NCI-H187 (cell line): ENCODE measurements at places on chromosomes 7 and 10.

GRCh38 chr7:13037216-13037615 is 349.8 kb downstream of the ARL4A start:
- no peak for DNase-seq

DNA sequence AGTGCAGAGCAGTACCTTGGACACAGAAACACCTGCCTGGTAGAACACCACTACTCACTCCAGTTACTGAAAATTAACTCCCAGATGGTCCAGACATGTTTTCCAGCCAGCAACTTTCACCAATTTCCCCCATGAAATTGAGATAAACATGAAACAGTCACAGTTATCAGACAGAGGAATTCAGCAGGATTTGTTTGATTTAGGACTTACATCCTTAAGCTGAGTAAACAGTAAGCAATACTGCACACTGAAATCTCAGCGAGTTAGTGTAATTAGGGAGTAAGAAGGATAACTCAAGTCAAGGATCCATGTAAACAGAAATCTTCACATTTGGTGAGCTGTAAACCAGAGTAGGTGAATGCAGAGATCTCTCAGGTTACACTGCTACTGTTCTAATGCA is 353.5 kb downstream of the ELMO1 start:
- no peak for DNase-seq

GRCh38 chr10:102791754-102792395 is 45.3 kb downstream of the CYP17A1 start:
- no peak for DNase-seq

GRCh38 chr7:23285657-23286646 is 13.2 kb upstream of the MALSU1 start:
- no peak for DNase-seq

DNA sequence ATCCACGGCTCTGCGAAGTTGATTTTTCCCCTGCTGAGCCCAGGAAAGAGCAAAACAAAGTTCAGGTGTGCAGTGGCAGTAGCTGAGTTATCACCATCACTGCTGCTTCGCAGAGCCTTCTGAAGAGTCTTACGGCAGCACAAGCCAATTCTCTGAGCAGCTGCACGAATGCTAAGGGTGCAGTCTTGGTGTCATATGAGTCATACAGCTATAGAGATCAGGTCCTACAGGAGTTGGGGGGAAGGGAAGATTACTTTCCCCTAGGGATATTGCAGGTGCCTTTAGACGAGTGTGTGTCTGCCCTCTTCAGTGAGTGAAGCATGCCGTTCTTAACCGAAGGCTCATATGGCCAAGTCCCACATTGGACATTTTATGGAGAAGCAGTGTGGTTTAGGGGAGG is 227.8 kb downstream of the CELF2 start:
- peak; percentile 64 for DNase-seq

DNA sequence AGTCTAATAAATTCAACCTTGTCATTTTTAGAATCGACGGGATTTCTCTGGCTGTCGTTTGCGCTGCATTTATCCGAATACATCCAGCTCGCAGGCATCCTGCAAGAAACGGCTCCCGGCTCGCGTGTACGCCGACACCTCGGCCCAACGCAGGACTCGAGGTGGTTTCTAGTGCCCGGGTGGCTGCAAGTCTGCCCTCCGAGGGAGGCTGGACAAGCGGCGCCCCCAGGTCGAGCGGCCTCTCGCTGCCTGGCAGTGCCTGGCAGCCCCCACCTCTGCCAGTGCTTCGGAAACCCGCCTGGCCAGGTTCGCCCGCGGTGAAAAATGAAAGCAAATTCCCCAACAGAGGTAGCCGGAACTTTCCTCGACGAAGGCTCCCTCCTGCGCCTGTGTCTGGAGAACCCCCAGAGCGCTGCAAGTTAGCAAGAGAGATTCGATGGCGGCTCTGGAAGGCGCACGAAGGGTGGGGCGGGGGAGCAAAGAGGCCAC is 5.7 kb upstream of the ZNF503 start:
- no peak for DNase-seq

DNA sequence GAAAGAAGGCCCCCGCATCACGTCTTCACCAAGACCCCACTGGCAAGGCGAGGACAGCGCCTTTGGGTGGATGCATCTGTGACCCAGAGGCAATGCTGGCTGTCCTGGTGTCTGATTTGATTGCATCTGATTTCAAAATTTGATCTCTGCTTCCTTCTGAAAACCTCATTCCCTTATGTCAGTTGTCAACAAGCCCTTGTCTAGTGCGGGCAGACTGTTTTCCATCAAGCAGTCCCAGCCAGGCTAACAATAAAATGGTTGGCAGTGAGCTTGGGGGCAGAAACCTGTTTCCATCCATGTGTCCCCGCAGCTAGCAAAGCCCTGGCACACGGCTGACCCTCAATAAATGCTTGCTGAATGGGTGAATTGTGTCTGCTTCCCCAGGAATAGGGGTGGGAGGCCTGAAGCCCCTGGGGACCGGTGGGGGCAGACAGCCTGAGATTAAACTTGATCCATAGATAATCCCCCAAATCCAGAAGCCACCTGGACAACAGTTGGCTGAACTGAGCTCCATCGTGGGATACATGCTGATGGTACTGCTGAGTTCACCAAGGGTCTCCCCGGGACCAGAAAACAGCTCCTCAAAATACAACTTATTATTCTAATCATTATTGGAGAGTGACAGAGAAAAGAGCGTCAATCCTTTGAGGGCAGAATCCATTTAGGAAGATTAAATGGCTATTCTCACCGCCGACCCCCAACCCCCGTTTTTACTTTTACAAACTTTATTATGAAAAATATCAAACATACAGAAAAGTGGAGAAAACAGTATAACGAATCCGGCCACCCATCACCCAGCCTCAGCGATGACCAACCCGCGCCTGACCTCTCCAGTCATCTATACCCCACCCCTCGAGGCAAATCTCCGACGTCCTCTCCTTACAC is 912 bp upstream of the DUSP5 start:
- no peak for DNase-seq

DNA sequence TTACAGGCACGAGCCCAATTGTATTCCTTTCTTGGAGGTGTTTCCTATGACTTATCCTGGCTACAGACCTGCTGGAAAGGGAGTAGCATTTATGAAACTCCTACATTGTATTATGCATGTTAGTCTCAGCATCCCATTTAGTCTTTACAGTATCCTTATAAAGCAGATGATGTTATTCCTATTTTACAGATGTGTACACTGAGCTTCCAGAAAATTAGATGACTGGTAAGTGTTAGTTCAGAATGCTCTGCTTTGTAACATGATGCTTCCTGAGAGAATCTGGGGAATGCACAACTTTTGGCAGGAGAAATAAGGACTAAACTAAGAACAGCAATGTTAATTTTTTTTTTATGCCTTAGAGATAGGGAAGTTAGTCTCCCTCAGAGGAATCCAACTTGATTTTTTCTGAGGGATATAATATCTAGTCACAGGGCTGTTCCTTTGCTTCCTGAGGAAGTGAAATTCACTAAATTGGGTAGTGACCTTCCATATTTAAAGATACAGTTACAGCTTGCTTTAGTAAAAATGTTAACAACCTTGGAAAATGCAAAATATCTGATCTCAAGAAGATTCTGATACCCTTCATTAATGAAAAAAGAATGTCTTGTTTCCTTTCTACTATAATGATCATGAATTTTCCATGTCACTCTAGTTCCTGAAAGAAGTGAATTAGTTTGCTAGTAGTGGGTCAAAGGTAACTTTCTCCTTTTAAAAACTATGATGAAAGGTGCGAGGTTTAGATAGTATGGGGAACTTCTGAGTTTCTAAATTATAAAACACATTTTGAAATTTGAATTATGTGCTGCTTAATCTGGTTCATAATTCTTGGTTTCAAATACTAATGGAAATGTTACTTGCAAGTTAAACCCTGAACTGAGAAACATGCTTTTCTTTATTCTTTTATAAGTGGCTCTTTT is 194.0 kb upstream of the PRPS1L1 start:
- no peak for DNase-seq

DNA sequence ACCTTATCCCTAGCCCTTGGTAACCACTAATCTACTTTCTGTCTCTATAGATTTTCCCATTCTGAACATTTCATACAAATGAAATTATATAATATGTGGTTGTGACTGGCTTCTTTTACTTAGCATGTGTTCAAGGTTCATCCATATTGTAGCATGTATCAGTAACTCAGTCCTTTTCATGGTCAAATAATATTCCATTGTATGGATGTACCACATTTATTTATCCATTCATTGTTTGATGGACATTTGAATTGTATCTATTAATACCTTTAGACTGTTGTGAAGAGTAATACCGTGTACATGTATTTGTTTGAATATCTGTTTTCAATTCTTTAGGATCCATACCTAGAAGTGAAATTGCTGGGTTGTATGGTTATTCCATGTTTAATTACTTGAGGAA is 210.2 kb downstream of the BMPER start:
- DNase-seq: no peak

DNA sequence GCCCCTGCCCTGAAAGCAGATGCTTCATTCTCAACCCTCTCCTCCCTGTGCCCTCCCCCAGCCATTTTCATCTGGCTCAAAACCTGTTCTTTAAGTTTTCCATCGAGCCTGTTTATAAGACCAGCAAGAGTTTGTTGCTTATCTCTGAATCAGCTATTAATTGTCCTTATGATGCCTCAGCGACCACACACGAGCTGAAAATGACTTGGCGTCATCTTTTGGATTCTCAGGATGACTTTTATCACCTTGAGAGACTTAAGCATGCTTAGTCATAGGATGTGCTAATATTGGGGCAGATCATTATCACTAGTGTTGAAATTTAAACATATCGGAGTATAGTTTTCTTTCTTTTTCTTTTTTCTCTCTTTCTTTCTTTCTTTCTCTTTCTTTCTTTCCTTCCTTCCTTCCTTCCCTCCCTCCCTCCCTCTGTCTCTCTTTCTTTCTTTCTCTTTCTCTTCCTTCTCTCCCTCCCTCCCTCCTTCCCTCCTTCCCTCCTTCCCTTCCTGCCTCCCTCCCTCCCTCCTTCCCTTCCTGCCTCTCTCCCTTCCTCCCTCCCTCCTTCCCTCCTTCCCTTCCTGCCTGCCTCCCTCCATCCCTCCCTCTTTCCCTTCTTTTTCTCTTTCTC is 184.5 kb downstream of the PHTF2 start:
- DNase-seq: no peak

GRCh38 chr7:153061910-153062528 is 302.5 kb downstream of the ACTR3B start:
- DNase-seq: no peak

DNA sequence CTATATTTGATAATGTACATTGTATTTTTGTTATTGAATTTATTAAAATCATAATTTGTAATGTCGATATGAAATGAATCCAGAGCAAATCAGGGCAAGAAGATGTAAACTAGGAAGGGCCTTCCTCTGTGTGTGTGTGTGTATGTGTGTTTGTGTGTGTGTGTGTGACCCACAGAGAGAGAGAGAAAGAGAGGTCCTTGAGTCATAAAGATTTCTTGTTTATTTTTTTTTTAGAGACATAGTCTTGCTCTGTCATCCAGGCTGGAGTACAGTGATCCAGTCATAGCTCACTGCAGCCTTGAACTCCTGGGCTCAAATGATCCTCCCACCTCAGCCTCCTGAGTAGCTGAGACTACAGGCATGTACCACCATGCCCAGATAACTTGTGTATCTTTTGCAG is 50.7 kb downstream of the INPP5F start:
- no peak for DNase-seq

DNA sequence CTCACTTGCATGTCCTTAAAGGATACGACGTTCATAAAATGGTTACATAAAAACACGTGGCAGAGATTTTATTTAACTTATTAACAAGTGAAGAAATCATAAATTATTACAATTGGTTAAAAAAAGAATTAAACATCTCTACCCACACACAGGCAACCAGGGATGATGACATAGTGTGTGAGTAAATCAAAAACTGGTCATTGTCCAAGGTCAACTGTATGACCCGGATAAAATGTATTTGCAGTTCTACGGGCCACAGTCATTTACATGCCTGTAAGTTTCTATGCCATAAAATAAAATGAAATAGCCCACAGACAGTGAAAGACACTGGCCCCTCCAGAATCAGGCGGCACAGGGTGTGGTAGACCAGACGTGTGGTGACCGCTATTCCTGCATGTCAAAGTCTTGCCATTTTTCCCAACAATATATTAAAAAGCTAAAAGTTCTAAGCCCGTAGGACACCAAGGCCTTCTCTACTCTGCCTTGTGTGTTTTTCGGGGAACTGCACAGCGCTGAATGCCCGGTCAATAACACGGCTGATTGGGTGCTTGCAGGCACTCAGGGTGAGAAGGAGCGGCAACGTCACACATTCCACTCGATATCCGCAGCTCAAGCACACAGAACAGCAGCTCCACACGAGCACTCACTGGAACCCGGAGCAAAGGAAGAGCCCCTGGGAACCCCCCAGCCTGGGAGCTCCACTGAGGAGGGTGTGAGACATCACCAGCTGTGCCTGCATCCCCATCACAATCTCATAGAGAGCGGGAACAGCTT is 143.3 kb upstream of the PPP2R2D start:
- DNase-seq: no peak

GRCh38 chr10:72645263-72645858 is 19.5 kb upstream of the MICU1 start:
- no peak for DNase-seq

- DNase-seq: no peak
Observed at GRCh38 chr7:38682606-38683005, 51.4 kb upstream of the AMPH start.

DNA sequence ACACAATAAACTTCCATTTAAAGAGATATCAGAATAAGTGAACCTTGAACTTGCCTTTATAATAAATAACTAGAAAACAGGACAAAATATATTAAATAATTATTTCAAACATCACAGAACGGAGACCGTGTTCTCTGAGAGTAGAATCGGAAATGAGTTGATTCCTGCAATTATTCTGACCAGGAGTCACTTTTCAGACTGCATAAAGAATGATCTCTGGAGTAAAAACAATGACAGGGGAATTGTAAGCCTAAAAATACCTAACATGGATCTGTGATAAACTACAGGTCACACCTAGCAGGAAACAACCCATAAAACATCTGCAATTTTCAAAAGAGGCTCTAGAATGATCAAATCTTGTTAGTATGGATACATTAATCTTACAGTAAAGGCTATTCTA is 577.5 kb upstream of the SORCS1 start:
- DNase-seq: no peak

- no peak for DNase-seq
Observed at GRCh38 chr7:75608451-75609122, 116.5 kb downstream of the SPDYE5 start.

DNA sequence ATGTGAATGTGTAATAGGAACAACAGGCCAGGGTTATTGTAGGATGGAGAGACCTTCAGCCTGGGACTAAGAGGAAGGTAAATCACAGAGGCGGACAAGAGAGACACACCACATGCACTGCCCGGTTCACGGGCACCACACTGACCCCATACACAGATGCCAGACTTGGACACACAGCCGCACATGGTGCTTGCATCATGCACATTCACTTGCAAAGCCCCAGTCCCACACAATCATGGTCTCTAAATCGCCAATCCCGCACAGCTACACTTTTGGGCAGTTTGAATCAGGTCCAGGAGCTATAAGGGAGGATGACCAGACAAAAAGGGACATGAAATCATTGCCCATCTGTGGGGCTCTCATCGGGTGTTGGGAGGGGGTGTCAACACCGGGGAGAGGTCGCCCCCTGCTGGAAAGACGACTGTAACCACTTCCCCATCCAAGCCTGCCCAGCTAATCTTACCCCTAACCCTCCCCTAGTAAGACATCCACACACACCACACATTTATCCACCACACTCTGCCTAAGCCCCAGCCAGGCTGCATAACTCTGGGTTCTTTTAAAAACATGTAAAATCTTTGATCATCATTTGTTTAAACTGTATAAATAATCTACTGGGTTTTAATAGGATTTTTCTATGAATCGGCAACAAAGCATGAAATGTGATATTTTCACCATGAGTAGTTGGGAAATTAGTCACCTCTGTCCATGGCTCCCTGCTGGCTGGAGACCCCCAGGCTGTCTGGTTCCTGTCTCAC is 40.5 kb upstream of the SLF2 start:
- DNase-seq: peak; percentile 9

GRCh38 chr7:36748017-36748487 is 23.8 kb upstream of the AOAH start:
- DNase-seq: no peak
